ENCODE measurements at places on chromosomes 5 and 9.

- no peak for DNase-seq
Measured at GRCh38 chr5:153883854-153884611, 154.7 kb downstream of the FAM114A2 start.

DNA sequence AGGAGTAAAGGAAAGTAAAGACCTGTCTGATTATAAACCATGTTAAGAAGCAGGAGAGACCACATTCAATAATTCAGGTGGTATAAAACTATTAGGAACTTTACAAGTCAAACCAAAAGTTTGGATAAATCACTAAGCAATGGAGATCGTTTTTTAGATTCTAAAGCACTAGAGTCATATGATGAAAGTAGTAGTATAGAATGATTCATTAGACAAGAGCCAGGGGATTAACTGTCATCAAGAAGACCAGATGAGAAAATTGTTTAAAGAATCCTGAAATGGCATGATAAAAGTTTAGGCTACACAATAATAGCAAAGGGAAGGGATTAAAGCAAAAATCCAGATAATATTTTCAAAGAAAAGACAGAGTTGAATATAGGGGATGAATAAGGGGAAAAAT is 12.9 kb upstream of the CARNMT1 start:
- DNase-seq, result no peak

DNA sequence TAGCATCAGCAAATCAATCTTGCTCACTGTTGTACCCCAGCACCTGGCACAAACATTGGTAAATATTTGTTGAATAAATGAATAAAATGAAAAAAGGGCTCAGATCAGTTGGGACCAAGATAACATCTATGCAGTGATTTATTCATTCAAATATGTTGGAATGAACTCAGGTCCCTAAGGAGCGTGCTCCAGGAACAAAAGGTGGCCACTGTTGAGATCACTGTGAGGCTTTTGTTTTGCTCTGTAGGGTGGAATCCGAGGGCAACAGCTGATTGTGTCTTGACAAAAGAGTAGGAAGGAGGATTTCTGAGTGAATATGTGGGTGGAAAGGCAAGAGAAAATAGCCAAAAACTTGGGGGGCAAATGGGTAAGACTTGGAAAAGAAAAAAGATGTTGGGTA is 89.7 kb downstream of the PPP2R2B start:
- no peak for DNase-seq

DNA sequence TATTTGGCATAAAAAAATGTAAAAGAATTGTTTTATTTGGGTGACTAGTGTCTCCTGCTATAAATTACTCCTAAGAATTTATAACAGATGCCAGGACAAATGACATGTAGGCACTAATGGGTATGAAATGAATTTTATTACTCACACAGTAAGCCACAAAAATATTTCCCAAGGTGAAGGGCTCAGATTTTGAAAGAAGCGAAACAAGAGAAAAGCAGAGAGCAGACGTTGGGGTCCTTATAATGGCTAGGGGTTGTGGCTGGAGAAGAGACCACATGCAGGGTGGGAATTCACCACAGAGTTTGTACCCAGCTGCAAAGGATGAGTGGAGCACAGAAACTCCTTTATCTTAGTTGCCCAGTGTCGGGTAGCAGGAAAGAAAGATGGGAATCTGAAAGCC is 45.0 kb upstream of the PRR16 start:
- DNase-seq, result no peak

GRCh38 chr5:132787076-132787475 is 10.0 kb upstream of the SEPTIN8 start:
- no peak for DNase-seq

DNA sequence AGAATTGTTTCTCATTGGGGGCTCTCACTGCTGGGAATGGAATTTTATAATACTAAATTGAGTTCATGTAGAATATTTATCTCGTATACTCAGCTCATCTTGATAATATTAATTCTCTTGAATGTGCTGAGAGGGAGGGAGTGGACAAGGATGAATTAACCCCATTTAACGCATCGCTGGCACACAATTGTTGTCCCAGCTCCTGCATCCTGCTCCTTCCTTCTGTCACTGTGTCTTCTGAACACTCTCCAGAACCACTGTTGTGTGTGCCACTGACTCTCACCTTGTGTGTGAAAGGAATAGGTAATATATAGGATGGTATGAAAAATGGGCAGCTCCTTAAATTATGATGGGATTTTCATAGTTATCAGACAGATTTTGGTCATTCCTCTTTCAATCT is 267.3 kb downstream of the MTRR start:
- DNase-seq, result no peak

GRCh38 chr9:132143359-132143758 is 18.5 kb upstream of the NTNG2 start:
- no peak for DNase-seq

- DNase-seq, result peak; percentile 54
Measured at GRCh38 chr5:172905346-172906140, 53.7 kb upstream of the RPL26L1 start.

DNA sequence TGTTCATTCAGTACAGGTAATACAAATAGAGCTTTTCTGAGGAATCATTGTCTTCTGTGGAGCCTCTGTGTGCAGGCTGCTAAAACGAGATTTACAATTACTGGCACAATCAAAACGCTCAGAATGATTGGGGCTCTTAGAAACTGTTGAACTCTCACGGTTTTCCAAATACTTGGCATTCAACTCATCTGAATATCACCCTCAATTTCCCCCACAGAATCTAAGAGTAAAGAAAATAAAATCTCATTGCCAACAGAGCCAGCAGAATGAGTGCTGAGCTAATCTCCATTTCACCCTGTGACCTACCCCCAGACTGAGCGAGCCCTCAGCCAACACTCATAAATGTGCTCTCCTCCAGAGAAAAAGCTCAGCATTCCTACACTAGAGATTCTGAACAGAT is 35.3 kb upstream of the TMED7 start:
- no peak for DNase-seq

DNA sequence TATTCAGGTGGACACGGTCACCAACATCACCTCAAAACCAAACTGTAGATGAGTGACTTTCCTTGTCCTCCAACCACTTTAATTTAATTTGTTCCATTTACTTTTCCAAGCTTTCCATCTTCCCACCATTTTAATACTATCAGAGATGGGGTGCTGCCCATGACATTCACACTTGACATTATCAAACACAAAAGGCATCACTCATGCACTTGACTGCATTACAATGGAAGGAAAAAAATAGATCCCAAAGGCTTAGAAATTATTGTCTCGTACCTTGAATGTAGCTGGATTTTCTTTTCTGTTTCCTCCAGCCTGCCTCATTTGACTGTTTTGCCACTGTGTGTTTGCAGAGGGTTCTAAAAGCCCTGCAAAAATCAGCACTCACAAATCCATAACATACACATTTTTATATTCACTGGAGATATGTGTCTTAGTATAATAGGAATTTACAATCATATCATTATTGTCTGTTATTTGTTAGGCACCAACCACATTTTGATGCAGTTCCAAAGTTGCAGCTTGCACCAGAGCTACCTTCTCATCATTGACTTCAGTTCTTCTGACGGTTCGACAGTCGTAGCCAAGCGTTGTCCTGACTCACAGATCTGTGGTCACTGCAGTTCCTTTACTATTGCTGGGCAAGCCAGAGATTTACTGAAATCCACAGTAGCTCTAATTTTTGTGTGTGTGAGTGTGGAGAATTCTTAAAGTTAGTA is 712.3 kb upstream of the WWC1 start:
- no peak for DNase-seq

- DNase-seq, result no peak
Measured at GRCh38 chr9:131735238-131736128, 4.4 kb downstream of the RAPGEF1 start.

GRCh38 chr9:37617832-37618231 is 25.4 kb upstream of the TOMM5 start:
- no peak for DNase-seq

DNA sequence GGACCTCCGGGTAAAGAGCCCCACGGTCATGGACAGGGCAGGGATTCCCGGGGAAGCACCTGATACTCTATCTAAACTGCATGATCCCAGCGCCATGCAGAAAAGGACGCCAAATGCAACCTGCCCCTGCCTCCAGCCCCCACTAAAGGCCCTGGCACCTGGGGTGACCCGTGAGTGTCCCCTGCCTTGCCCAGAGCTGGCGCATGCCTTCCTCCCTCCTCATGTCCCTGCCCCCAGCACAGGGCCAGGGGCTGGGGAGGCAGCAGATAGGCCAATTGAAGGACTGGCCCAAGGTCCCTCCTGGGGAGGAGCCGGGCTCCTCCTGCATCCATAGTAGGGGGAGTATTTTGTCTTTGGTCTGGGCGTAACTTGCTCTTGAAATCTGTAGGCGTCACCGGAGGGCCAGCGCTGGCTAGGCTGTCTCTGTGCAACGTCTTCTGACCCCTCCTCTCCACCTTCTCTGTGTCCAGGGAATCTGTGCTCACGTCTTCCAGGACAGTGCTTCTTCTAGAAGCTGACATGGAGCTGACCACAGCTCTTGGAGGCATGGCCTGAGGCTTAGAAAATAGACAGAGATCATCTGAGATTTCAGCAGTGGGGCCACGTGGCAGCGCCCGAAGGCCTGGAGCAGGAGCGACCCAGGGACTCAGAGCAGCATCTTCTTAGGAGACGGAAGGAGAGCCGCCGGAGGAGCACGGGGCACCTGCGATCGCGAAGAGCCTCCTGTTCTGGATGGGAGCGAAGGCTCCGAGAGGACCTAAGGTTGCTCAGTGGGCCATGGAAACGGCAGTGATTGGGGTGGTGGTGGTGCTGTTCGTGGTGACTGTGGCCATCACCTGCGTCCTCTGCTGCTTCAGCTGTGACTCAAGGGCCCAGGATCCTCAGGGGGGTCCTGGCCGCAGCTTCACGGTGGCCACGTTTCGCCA is 660 bp downstream of the SPAAR start:
- no peak for DNase-seq

DNA sequence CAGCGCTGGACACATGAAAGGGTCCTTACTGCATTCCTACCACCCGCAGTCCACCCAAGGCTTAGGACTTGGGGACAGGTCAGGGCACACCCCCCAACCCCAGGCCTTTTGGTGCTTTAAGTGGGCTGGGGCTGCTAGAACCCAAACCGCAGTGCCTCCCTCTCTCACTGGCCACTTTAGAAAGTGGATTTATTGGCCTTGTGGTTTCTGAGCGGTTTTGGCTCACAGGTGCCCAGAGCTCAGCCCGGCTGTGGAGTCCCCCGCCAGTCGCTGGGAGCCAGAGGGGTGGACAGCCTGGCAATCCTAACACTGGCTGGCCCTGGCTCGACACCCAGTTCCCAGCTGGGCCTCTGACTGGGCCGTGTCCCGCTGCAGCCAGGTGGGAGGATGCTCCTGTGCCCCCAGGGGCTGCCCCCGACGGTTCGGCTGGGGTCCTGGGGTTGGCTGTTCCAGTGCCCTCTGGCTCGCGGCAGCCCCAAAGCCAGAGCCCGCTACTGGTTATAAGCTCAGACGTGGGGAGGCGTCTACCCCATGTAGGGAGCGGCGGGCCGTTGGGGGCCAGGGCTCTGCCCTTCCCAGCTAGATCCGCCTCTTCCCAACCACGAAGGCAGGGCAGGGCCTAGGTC is 65.2 kb upstream of the RNU6ATAC start:
- DNase-seq, result no peak

GRCh38 chr9:85703398-85703797 is 38.4 kb downstream of the AGTPBP1 start:
- no peak for DNase-seq

- DNase-seq, result no peak
Measured at GRCh38 chr9:120921661-120922181, 4.9 kb downstream of the TRAF1 start.

- no peak for DNase-seq
Measured at GRCh38 chr9:87708986-87709728, 16.8 kb upstream of the CTSL start.

GRCh38 chr9:71333321-71333720 is 211.9 kb upstream of the TRPM3 start:
- no peak for DNase-seq

DNA sequence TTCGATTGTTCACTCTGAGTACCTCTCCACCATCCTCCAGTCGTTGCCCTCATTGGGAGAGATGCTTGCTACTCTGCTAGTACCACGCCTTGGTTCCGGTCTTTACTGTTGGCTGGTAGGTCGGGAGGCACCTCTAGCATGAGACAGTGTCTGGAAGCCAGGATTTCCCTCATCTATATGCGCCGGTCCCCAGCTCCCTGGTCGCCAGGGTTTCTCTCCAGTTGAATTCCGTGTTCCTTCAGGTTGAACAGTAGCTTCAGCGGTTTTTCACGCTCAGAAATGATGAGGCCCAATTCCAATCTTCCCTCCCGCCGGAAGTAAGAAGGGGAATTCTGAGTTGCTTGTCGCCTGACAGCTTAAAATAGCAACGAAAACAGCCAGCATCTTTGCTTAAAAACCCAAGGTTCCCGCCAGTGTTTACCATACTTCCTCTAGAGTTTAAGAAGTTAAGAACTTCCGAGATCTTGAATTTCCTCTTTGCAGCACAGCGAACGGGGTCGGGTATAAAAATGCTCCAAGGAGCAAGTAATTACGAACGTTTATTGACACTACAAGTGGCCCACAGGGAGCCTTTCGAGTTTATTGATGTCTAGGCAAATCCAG is 1.3 kb upstream of the ST8SIA4 start:
- no peak for DNase-seq

- no peak for DNase-seq
Measured at GRCh38 chr5:181105391-181106025, 25.5 kb downstream of the OR2V1 start.

- no peak for DNase-seq
Measured at GRCh38 chr9:137116728-137117127, 2.2 kb upstream of the DPP7 start.

DNA sequence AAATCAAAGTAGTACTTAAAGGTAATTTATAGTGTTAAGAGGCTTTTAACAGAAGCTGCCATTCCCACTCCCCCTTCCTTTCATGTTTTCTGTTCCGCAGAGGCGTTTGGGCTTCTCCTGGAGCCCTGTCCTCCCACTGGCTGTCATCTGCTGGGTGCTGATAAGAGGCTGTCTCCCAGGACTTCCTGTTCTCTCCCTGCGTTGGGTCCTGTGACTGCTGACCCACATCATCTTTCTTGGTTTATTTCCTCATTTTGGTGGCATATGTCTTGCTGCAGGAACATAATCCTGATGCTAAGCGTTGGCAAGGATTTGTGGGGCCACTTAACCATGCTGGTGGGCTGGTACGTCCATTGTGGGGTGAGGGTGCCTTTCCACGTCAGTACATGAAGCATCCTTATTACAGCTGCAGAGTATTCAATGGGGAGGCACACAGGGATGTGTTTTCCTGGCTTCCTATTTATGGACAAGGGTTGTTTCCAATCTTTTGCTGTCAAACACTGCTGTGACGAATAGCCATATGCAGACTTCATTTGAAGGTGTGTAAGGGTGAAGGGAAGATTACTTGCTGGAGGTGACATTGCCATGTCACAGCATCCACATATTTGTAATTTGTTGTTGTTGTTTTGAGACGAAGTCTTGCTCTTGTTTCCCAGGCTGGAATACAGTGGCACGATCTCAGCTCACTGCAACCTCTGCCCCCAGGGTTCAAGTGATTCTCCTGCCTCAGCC is 22.3 kb upstream of the RNF130 start:
- no peak for DNase-seq

GRCh38 chr9:126463426-126463825 is 136.8 kb downstream of the MVB12B start:
- DNase-seq, result no peak

GRCh38 chr5:157025093-157025698 is 33.7 kb downstream of the HAVCR1 start:
- no peak for DNase-seq

Data from DMS153 (cell line).